ENCODE measurements at places on chromosomes 5 and 9. TPM values are rescaled to one million over a fixed set of nuclear protein-coding genes. Genes with fewer than 3 reads are reported as not detected.

The PCDHA4 gene
- total RNA-seq, result not detected

DNA sequence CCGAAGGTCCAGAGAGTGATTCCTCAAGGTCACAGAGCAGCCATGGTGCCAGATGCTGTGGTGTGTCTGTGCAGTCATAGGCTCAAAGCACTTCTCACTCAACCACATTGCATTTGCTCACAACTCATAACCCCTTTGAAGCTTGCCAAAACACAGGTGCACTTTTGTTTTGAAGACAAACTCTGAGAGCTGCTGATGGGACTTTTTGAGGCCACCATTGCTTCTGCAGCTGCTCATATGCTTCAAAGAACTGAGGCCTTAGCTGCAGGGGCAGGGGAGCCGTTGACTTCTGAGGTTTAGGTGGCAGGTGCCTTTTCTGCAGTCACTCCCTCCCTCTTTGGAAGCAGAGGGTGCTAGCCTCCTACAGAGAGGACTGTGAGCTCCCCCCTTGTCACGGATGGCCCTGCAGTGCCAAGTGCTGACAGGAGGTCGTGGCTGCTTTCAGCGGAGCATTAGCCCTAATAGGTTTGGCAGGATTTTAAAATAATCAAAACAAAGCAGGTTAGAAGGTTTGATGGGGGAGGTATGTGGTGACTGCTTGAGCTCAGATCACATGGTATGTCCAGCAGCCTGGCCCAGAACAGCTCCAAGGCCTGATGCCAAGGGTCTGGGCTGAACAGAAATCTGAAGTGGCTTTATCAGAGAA is 232.1 kb downstream of the MAN2A1 start:
- no peaks in the 10 kb centered on the region for H3K27me3 ChIP-seq
- no peak overlapping the region for H3K27ac ChIP-seq
- H3K4me3 ChIP-seq, result no peak overlapping the region
- no peaks in the 10 kb centered on the region for H3K4me1 ChIP-seq
- no peak for DNase-seq

DNA sequence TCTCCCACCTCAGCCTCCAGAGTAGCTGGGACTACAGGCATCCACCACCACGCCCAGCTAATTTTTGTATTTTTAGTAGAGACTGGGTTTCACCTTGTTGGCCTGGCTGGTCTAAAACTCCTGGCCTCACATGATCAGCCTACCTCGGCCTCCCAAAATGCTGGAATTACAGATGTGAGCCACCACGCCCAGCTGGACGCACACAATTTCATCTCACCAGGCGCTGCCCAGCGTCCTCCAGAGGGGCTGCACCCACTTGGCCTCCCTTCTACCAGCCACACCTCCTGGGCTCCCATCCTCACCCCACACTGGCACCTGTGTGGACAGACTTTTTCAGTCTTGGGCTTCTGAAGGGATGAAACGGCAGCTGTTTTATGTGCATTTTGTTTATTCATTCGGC is 3.8 kb upstream of the EXOC3 start:
- no peak overlapping the region for H3K27ac ChIP-seq

The TAF1L gene
- not detected for total RNA-seq

DNA sequence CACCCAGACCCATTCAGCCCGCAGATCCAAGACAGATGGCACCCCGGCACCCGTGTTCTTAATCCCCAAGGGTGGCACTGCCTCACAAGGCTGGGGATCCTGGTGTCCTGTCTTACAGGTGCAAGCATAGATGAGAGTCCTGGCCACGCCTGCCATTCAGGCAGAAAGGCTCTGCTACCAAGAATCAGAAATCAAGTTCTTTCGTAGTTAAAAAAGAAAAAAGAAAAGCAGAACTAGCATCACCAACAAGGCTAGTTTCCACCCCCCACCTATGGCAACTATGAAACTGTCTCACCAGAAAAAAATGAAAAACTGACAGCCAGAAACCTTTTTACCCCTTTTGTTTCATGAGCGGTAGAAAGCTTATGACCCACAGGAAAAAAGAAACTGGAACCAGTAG is 170.4 kb downstream of the SYK start:
- DNase-seq, result no peak
- peak overlapping the region; percentile 87 for H3K27ac ChIP-seq
- no peak overlapping the region for H3K4me3 ChIP-seq

DNA sequence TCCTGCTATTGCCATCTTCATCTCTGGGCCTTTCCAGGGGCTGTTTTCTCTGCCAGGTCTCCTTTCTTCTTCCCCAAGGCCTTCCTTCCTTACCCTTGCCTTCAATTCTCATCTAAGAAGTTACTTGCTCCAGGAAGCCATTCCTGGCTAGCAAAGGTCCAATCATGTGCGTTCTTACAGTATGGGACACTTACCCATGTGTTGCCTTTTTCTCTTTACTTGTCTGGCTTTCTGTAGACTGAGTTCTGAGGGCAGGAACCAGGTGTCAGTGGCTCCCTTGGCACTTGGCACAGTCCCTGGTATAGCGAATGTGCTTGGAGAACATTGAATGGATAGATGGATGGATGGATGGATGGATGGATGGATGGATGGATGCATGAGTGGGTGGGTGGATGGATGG is 10.2 kb downstream of the FOXI1 start:
- no peak for DNase-seq
- no peaks in the 10 kb centered on the region for H3K36me3 ChIP-seq
- H3K4me3 ChIP-seq, result no peak overlapping the region
- peaks cover 11% of the 10 kb centered on the region for H3K27me3 ChIP-seq

GRCh38 chr9:2781336-2781735 is 62.6 kb downstream of the PUM3 start:
- H3K27ac ChIP-seq, result no peak overlapping the region
- H3K4me1 ChIP-seq, result no peaks in the 10 kb centered on the region
- no peaks in the 10 kb centered on the region for H3K27me3 ChIP-seq

DNA sequence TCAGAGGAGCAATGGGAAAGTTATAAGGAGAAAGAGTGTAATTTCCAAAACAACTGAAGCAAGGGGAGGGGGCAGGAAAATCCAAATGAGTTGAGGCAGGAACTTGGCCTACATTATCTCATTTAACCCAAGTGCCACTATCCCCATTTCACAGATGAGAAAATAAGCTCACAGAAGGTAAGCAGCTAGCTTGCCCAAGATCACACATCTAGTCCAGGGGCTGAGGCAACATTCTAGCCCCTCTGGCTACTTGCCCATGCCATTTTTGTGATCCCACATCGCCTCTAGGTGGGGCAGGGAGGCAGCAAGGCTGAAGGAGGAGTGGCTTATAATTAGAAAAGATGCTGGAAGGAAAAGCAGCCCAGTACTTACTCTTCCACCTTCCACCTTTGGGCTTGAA is 2.6 kb upstream of the PSIP1 start:
- 0 out of 2 replicates have a peak, but pooled peaks cover 3% of the 10 kb centered on the region for H3K36me3 ChIP-seq
- no peak for DNase-seq
- H3K4me3 ChIP-seq, result no peak overlapping the region
- peaks cover 7% of the 10 kb centered on the region for H3K4me1 ChIP-seq
- H3K27me3 ChIP-seq, result no peaks in the 10 kb centered on the region
- no peak overlapping the region for H3K27ac ChIP-seq

DNA sequence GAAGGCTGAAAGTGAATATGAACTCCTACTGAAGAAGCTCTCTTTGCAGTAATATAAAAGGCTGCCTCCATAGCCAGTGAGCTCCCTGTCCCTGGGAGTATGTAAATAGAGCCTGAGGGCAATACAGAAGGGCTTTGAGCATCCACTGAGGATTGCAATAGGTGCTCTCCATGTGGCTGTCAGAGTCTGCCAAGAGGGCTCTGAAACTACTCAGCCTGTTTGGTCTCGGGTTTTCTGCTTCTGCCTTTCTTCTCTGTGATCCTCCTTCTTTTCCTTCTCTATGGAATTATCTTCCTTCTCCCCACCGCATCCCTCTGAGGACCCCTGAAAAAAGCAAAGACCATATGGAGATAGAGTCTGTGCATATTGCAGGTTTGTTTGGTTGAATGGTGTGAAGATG is 69.4 kb downstream of the PCDH1 start:
- H3K4me1 ChIP-seq, result no peaks in the 10 kb centered on the region
- H3K4me3 ChIP-seq, result no peak overlapping the region
- DNase-seq, result no peak
- no peak overlapping the region for H3K27ac ChIP-seq
- H3K36me3 ChIP-seq, result no peaks in the 10 kb centered on the region
- H3K27me3 ChIP-seq, result peaks cover 75% of the 10 kb centered on the region

DNA sequence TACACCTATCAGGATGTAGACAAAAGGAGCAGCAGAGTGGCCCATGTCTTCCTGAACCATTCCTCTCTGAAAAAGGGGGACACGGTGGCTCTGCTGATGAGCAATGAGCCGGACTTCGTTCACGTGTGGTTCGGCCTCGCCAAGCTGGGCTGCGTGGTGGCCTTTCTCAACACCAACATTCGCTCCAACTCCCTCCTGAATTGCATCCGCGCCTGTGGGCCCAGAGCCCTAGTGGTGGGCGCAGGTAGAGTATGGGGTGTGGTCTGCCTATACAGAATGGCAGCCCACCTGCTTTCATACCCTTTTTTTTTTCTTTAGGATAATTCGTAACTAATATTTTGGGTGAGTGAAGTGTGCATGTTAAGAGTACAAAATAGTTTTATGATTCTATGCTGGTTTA is 1.1 kb downstream of the SLC27A6 start:
- 0 out of 2 replicates have a peak, but pooled peaks cover 3% of the 10 kb centered on the region for H3K4me1 ChIP-seq
- no peak overlapping the region for H3K27ac ChIP-seq
- no peak overlapping the region for H3K4me3 ChIP-seq
- H3K36me3 ChIP-seq, result no peaks in the 10 kb centered on the region
- no peak for DNase-seq

DNA sequence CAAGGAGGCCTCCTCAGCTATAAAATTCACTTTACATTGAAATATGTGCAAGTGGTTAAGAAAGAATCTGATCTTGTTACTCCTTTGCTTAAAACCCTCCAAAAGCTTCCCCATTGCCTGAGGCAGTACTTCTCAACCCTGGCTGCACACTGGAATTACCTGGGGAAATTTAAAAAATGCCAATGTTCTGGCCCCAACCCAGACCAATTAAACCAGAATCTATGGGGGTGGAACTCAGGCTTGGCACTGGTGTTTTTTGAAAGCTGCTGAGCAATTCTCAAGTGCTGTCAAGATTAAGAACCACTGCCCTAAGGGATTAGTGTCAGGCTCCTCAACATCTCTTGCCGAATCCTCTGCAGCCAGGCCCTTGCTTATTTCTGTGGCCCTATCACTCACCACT is 269.6 kb downstream of the ELAVL2 start:
- DNase-seq, result no peak
- no peaks in the 10 kb centered on the region for H3K27me3 ChIP-seq
- no peaks in the 10 kb centered on the region for H3K36me3 ChIP-seq

DNA sequence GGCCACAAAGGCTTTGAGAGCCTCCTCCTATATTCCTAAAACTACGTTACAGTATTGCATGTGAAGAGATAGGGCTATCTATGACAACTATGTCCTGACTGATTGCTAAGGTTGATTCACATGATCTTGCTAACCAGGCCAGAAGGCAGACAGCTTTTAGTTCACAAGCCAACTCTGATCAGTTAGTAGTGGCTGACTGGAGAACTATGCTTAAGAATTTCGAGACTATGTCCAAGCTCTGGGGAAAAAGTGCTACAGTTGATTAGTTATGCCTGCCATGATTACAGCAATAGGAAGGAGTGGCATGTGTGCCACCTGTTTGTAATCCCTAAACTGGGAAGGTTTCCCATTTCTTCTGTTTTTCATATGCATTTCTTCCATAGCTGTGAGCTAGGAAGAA is 223.4 kb downstream of the DOCK8 start:
- peaks cover 13% of the 10 kb centered on the region for H3K4me1 ChIP-seq
- no peaks in the 10 kb centered on the region for H3K27me3 ChIP-seq
- DNase-seq, result no peak
- H3K4me3 ChIP-seq, result no peak overlapping the region
- no peaks in the 10 kb centered on the region for H3K36me3 ChIP-seq

- H3K4me3 ChIP-seq, result no peak overlapping the region
- no peaks in the 10 kb centered on the region for H3K27me3 ChIP-seq
- no peak overlapping the region for H3K27ac ChIP-seq
- H3K4me1 ChIP-seq, result peaks cover 10% of the 10 kb centered on the region
- H3K36me3 ChIP-seq, result peaks cover 11% of the 10 kb centered on the region
- no peak for DNase-seq
Measured at GRCh38 chr5:77423022-77423750, 68.9 kb downstream of the WDR41 start.
